NCI-H1092 (cell line): ENCODE measurements at places on chromosomes 6 and 20.

GRCh38 chr6:20404641-20405032 is 3.0 kb downstream of the E2F3 start:
- peak; percentile 40 for DNase-seq

DNA sequence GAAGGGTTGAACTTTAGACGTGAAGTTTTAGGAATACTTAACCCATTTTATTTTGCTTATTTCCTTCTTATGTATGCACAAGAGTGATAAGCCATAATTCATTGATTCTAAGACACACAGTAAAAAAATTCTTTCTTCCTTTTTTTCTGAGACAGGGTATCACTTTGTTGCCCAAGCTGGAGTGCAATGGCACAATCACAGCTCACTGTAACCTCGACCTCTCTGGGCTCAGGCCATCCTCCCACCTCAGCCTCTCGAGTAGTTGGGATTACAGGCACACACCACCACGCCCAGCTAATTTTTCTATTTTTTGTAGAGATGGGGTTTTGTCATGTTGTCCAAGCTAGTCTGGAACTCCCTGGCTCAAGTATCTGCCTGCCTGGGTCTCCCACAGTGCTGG is 116.6 kb upstream of the RNF24 start:
- DNase-seq: no peak

DNA sequence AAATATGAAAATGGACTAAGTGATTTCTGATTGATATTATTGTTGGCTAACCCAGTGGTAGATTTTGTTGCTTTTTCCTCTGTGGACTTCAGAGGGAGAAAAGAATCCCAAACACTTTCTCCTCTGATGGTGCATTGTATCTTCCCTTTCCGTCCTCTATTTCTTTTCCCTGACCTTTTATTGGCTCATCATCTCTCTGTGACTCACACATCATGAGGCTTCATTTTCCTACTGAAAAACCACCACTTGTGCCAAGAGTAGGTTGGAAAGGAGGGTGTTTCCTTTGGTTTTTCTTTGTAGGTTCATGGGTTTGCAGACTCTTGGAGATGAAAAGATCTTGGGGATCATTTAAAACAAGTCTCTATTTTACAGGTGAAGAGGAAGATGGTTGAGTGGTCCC is 311.7 kb upstream of the JAG1 start:
- no peak for DNase-seq

- no peak for DNase-seq
These were observed 104.7 kb upstream of the RIN2 start for GRCh38 chr20:19653327-19653726.

DNA sequence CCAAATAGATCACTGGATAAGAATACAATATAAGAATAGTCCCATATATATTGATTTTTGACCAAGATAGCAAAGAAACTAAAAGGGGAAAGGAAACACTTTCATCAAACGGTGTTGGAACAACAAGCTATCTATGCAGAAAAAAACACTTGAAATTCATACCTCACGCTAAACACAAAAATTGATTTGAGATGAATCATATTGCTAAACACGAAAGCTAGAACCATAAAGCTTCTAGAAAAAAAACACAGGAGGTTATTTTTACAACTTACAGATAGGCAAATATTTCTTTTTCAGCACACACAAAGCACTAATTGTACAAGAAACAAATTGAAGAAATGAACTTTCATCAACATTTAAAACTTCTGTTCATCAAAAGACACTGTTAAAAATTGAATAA is 36.7 kb upstream of the TMEM14A start:
- no peak for DNase-seq

DNA sequence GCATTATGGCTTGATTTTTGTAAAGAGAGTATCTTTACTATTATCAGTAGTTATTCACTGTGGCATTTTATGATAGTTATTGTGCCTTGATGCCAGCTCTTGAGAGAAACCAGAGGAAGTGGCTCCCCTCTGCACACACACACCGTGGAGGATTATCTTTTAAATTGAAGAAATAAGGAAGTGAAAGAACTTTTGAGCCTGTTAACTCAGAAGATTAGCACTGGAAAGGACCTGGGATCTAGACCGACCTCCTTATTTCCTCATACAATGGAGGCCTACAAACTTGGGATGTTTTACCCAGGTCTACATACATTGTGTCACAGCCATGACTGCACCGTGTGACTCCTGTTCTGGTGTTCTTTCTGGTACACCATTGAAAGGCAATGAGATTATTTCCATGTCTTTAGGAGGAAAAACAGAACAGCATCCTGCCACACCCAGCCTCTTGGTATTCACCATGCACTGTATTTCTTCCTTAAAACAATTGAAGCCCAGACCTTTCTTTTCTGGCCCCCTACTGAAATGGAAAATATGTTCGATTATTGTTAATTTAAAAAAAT is 40.6 kb downstream of the HECA start:
- no peak for DNase-seq

DNA sequence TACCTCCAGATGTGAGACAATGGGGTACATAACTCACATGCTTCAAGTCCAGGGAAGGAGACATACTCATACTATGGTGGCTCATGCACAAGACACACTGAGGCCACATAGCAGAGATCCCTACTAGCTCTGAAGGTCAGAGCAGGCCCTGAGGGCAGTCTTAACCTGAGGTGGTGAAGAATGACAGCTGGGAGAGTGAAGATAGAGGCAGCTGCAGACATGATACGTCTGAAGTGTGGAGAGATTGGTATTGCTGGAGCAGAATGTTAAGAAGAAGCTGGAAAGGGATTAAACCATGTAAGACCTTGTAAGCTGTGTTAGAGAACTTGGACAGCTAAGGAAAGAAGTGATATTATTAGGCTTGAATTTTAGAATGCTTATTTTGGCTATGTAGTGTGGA is 32.9 kb downstream of the PGM3 start:
- no peak for DNase-seq
